Activated naive CD4-positive, alpha-beta T cell treated with anti-CD3 and anti-CD28 coated beads, Interleukin-2, amount 10 ng/mL, durations not matched to agents 7 days and 5 days (primary cell): ENCODE measurements at places on chromosomes 2 and 18.
A peak's percentile ranks its signal among the peaks of the same experiment; 100 is the strongest.

GRCh38 chr18:59799383-59800015, 100.3 kb upstream of the PMAIP1 start:
- H3K36me3 ChIP-seq, result no peaks in the 10 kb centered on the region
- H3K27me3 ChIP-seq, result peaks cover 9% of the 10 kb centered on the region
- peaks cover 13% of the 10 kb centered on the region for H3K4me1 ChIP-seq
- no peak overlapping the region for H3K4me3 ChIP-seq

- H3K27me3 ChIP-seq, result peaks cover 5% of the 10 kb centered on the region
- H3K36me3 ChIP-seq, result no peaks in the 10 kb centered on the region
- no peak overlapping the region for H3K27ac ChIP-seq
- no peak for DNase-seq
- no peaks in the 10 kb centered on the region for H3K4me1 ChIP-seq
Measured at GRCh38 chr2:119025013-119025412, 83.0 kb downstream of the MARCO start.

GRCh38 chr2:24164416-24164973, 10.4 kb upstream of the FAM228A start:
- H3K4me1 ChIP-seq, result no peaks in the 10 kb centered on the region
- no peaks in the 10 kb centered on the region for H3K36me3 ChIP-seq
- H3K27ac ChIP-seq, result no peak overlapping the region
- H3K4me3 ChIP-seq, result no peak overlapping the region
- H3K27me3 ChIP-seq, result peaks cover 19% of the 10 kb centered on the region
- peak; percentile 62 for DNase-seq

- peaks cover 33% of the 10 kb centered on the region for H3K36me3 ChIP-seq
- no peak overlapping the region for H3K4me3 ChIP-seq
- H3K27ac ChIP-seq, result no peak overlapping the region
- no peak for DNase-seq
Measured at GRCh38 chr18:26052505-26052904, 37.9 kb downstream of the SS18 start.

DNA sequence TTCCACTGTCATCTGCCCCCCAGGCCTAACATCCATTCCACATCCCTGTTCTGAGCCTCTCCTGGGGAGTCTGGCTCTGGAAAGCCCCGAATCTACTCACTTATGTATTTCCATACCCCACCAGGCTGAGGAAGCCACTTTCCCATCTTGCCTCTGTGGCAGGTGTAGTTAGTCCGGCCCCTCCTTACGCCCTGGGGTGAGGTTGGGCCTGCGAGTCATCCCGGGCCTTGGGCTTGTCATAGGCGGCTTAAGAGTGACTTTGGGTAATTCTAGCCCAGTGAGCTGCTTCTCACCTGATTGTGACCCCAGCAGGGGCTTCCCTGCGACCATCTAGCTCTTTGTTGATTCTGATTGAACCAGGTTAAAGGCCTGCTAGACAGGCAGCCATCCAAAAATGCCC, 21.1 kb downstream of the PCARE start:
- no peaks in the 10 kb centered on the region for H3K36me3 ChIP-seq
- DNase-seq, result no peak
- no peak overlapping the region for H3K27ac ChIP-seq
- H3K4me3 ChIP-seq, result no peak overlapping the region
- no peaks in the 10 kb centered on the region for H3K4me1 ChIP-seq
